Neural crest cell (in vitro differentiated cells): ENCODE measurements at places on chromosomes 1 and 21. TPM values are rescaled to one million over a fixed set of nuclear protein-coding genes. Genes with fewer than 3 reads are reported as not detected.
A peak's percentile ranks its signal among the peaks of the same experiment; 100 is the strongest.

DNA sequence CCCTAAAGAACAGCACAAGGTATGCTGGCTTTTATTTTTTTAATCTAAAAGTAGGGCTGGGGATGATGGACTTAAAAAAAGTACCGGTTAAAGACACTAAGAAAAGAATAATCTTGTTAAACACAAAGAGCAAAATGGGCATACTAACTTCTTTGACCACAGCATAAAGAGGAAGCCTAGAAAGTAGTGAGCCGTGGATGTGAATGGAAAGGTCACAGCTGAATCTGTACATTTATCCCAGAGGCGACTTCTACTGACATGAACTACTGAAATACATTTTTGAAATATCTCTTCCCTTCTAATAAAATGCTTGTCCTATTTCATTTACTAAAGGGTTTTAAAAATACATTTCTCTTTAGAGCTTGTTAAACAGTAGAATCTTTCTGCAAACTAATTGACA lies 140.7 kb downstream of the SLC45A1 start:
- H3K27ac ChIP-seq, result no peak overlapping the region
- H3K27me3 ChIP-seq, result no peaks in the 10 kb centered on the region
- H3K4me3 ChIP-seq, result no peak overlapping the region
- no peak for DNase-seq

DNA sequence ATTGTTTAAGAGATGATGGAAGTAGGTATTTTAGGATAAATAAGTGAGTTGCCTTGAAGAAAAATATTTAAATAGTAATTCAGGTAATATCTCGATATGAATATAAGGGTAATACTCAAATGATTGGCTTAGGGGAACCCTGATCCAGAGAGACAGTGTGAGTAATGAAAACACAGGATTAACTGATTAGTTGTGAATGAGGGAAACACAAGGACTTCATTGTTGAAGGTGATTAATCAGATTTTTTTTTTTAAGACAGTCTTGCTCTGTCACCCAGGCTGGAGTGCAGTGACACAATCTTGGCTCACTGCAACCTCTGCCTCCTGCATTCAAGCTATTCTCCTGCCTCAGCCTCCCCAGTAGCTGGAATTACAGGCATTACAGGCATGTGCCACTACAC lies 12.7 kb downstream of the SLC25A33 start:
- no peak overlapping the region for H3K27ac ChIP-seq
- no peak for DNase-seq
- no peaks in the 10 kb centered on the region for H3K27me3 ChIP-seq
- peaks cover 11% of the 10 kb centered on the region for H3K36me3 ChIP-seq
- peaks cover 7% of the 10 kb centered on the region for H3K4me1 ChIP-seq

DNA sequence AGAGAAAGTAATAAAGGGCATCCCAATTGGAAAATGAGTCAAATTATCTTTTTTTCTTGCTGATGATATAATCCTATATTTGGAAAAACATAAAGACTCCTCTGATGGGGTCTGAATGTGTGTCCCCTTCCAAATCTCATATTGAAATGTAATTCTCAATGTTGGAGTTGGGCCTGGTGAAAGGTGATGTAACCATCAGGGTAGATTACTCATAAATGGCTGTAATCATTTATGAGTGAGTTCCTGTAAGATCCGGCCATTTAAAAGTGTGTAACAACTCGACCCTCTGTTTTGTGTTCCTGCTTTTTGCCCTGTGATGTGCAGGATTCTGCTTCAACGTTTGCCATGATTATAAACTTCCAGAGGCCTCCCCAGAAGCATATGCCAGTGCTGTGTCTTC lies 44.3 kb upstream of the MAP1LC3C start:
- H3K27ac ChIP-seq, result no peak overlapping the region
- H3K36me3 ChIP-seq, result no peaks in the 10 kb centered on the region
- H3K27me3 ChIP-seq, result no peaks in the 10 kb centered on the region
- no peak overlapping the region for H3K4me3 ChIP-seq

GRCh38 chr1:11539850-11540772 lies 61.2 kb downstream of the DISP3 start:
- no peak overlapping the region for H3K27ac ChIP-seq
- no peak overlapping the region for H3K4me3 ChIP-seq
- DNase-seq, result no peak
- peaks cover 29% of the 10 kb centered on the region for H3K27me3 ChIP-seq
- no peaks in the 10 kb centered on the region for H3K36me3 ChIP-seq
- no peaks in the 10 kb centered on the region for H3K4me1 ChIP-seq

The ICOSLG gene
- 0.07 and 0.09 TPM in 2 replicates for total RNA-seq

DNA sequence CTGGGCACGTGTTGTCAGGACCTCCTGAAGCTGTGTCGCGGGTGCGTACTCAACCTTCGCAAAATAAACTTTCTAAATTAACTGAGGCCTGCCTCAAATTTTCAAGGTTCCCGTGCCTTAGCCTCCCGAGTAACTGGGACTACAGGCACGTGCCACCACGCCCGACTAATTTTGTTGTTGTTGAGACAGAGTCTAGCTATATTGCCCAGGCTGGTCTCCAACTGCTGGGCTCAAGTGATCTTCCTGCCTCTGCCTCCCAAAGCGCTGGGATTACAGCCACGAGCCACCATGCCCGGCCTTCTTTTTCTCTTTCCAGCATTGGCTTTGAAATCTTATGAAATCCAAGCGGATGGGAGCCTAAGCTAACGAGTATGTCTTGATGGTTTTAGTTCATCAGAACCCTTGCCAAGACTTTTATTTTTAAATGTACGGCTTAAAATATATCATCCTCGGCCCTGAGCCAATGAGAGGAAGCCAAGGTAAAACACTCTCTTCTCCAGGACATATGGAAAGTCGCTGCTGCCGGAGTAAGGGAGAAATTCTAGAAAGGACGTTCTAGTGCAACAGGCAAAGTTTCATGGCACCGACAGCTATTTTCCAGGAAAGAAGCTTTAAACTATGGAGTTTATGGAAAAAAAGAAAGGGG lies 12.7 kb upstream of the ERVH48-1 start:
- no peak overlapping the region for H3K4me3 ChIP-seq
- DNase-seq, result no peak
- no peaks in the 10 kb centered on the region for H3K27me3 ChIP-seq
- no peaks in the 10 kb centered on the region for H3K36me3 ChIP-seq

DNA sequence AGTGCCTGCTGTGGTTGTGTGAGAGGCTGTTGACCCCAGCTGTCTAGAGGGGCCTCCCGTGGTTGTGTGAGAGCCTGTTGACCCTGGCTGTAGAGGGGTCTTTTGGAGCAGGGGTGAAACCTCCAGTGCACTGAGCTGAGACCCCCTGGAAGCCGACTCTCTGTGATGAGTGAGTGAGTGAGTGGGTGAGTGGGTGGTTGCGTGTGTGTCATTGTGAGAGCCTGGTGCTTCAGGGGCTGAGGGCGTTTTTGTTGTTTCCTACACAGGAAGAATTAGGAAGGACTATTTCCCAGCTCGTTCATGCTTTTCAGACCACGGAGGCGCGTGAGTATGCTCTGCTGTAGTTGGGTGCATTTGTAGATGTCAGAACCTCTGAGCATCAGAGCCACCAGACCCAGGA lies 3.0 kb downstream of the RRP1 start:
- no peak overlapping the region for H3K27ac ChIP-seq
- peaks cover 9% of the 10 kb centered on the region for H3K36me3 ChIP-seq
- no peak for DNase-seq
- peak overlapping the region; percentile 62 for H3K4me3 ChIP-seq
- H3K27me3 ChIP-seq, result no peaks in the 10 kb centered on the region

- H3K27ac ChIP-seq, result no peak overlapping the region
- H3K27me3 ChIP-seq, result no peaks in the 10 kb centered on the region
- no peak for DNase-seq
- peaks cover 2% of the 10 kb centered on the region for H3K36me3 ChIP-seq
- peaks cover 36% of the 10 kb centered on the region for H3K4me1 ChIP-seq
Measured at GRCh38 chr1:207822602-207823451, 71.0 kb downstream of the CD46 start.

DNA sequence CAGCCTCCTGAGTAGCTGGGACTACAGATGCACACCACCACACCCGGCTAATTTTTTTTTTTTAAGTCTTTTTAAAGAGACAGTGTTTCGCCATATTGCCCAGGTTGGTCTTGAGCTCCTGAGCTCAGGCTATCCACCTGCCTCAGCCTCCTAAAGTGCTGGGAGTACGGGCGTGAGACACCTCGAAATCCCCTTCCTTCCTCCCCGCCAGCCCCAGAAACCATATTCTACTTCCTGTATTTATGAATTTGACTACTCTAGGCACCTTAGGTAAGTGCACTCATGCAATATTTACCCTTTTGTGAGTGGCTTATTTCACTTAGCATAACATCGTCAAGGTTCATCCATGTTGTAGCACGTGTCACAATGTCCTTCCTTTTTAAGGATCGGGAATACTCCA lies 6.9 kb upstream of the LRP8 start:
- H3K27ac ChIP-seq, result no peak overlapping the region
- no peak for DNase-seq
- no peak overlapping the region for H3K4me3 ChIP-seq
- H3K4me1 ChIP-seq, result no peaks in the 10 kb centered on the region
- H3K27me3 ChIP-seq, result no peaks in the 10 kb centered on the region
- H3K36me3 ChIP-seq, result no peaks in the 10 kb centered on the region

DNA sequence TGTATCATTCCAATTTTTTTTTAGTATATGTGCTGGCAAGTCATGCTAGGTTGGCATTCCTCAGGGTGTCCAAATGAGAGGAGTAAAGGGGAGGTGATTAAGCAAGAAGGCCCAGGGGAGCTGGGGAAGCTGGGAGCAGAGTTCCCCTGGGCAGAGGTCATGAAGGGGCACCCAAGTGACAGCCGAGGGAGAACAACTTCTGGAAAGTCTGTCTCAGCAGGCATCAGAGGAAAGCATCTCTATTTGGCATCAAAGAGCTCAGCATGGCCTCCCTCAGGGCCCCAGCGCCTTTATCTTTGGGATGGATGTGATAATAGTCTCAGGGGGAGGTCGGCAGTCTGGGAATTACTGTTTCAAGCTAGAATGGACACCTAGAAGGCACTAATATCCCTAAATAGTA lies 5.0 kb upstream of the ENO1 start:
- H3K4me3 ChIP-seq, result peak overlapping the region; percentile 8
- no peak for DNase-seq
- peaks cover 3% of the 10 kb centered on the region for H3K36me3 ChIP-seq
- H3K27ac ChIP-seq, result no peak overlapping the region
- peaks cover 25% of the 10 kb centered on the region for H3K4me1 ChIP-seq
- H3K27me3 ChIP-seq, result peaks cover 4% of the 10 kb centered on the region

GRCh38 chr1:186943891-186944686 lies 115.3 kb downstream of the PLA2G4A start:
- no peak for DNase-seq
- no peaks in the 10 kb centered on the region for H3K27me3 ChIP-seq
- H3K4me3 ChIP-seq, result no peak overlapping the region
- H3K36me3 ChIP-seq, result no peaks in the 10 kb centered on the region
- no peaks in the 10 kb centered on the region for H3K4me1 ChIP-seq
- no peak overlapping the region for H3K27ac ChIP-seq

DNA sequence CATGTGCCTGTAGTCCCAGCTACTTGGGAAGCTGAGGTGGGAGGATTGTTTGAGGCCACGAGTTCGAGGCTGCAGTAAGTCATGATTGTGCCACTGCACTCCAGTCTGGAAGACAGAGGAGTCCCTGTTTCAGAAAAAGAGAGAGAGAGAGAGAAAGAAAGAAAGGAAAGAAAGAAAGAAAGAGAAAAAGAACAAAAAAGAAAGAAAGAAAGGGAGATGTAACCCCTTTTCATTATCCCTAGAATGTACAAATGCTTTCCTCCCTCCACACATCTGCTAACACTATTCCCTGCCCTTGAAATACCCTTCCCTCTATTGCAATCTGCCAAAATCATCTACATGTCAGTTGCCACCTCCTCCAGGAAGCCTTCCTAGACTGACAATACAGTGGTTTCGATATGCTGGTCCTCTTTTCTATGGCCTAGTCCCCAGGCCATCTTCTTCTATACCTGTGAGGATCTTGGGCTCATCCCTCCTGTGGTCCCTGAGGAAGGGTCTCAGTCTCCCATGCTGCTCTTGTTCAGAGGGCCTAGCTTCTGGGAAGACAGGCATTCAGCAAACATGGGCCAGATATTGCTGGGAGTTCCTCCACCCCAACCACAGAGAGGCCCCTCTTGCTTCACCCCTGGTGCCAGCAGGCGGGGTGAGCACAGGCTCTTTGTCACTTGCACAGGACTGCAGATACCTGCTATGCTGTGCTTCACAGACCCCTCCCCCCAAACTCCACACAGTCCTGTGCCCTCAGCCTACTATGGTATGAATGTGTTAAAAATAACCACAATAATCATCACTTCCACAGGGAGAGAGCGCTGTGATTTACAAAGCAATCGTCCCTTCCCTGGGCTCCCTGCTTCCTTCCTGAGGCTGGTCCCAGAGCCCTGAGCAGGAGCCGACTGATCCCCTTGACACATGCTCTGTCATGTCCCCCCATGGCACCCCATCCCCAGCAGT lies 14.1 kb downstream of the ADGRB2 start:
- H3K36me3 ChIP-seq, result no peaks in the 10 kb centered on the region
- H3K27me3 ChIP-seq, result no peaks in the 10 kb centered on the region
- H3K4me1 ChIP-seq, result peaks cover 39% of the 10 kb centered on the region
- no peak overlapping the region for H3K4me3 ChIP-seq

GRCh38 chr1:94903280-94904009 lies 23.5 kb downstream of the CNN3 start:
- no peak overlapping the region for H3K4me3 ChIP-seq
- H3K4me1 ChIP-seq, result peaks cover 29% of the 10 kb centered on the region

The CD34 gene
- 0.14 and 0.26 TPM in 2 replicates for total RNA-seq

The C1orf116 gene
- total RNA-seq, result 0.30 and 0.37 TPM in 2 replicates

- H3K4me1 ChIP-seq, result peaks cover 5% of the 10 kb centered on the region
- H3K4me3 ChIP-seq, result no peak overlapping the region
- H3K36me3 ChIP-seq, result no peaks in the 10 kb centered on the region
- H3K27me3 ChIP-seq, result peaks cover 11% of the 10 kb centered on the region
- peak; percentile 49 for DNase-seq
Measured at GRCh38 chr1:3683992-3684391, 31.7 kb downstream of the TP73 start.

GRCh38 chr21:41426676-41427404 lies 801 bp downstream of the MX1 start:
- H3K27ac ChIP-seq, result no peak overlapping the region
- H3K36me3 ChIP-seq, result no peaks in the 10 kb centered on the region
- no peak for DNase-seq
- no peaks in the 10 kb centered on the region for H3K4me1 ChIP-seq

DNA sequence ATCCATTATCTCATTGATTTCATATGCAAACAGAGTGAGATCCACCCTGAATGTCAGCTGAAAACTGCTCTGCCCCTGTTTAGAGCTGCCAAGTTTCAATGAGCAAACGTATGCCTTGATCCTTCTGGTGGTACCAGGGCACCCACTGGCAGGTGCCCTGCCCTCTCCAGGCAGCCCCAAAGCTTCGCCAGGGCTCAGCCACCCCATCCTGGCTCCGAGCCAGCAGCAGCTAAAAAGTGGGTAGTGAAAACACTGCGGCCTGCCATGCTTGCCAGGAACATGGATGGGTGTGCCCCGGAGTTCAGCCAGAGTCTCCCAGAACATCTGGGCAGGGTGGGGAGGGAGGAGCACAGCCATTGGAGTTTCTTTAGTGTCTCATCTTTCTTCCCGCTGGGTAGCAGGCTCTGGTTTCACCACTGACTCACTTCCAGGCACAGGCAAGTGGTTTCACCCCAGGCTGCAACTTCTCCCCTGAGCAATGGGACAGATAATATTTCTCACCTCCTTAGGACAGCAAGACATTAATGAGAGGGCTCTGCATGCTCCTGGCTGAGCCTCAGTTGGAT lies 8.1 kb upstream of the LMX1A start:
- no peak for DNase-seq
- H3K4me3 ChIP-seq, result no peak overlapping the region
- H3K27me3 ChIP-seq, result peaks cover 95% of the 10 kb centered on the region
- H3K4me1 ChIP-seq, result no peaks in the 10 kb centered on the region

- no peaks in the 10 kb centered on the region for H3K4me1 ChIP-seq
- no peak for DNase-seq
- no peaks in the 10 kb centered on the region for H3K36me3 ChIP-seq
- H3K4me3 ChIP-seq, result no peak overlapping the region
- H3K27me3 ChIP-seq, result no peaks in the 10 kb centered on the region
- no peak overlapping the region for H3K27ac ChIP-seq
Measured at GRCh38 chr1:56074007-56074651, 505.2 kb downstream of the PLPP3 start.
